ENCODE measurements at places on chromosomes 12 and 14. TPM values are rescaled to one million over a fixed set of nuclear protein-coding genes. Genes with fewer than 3 reads are reported as not detected.

The TOGARAM1 gene
- polyA plus RNA-seq = 7.3 TPM

The CLEC7A gene
- 0.92 TPM for polyA plus RNA-seq

The CISTR gene
- polyA plus RNA-seq = not detected

The BIN2 gene
- polyA plus RNA-seq = 1.1 TPM

The OTOGL gene
- 0.42 TPM for polyA plus RNA-seq

The ASPG gene
- 0.27 TPM for polyA plus RNA-seq

- DNase-seq = no peak
These were observed 105.2 kb upstream of the SYT1 start for GRCh38 chr12:78759367-78759766.

DNA sequence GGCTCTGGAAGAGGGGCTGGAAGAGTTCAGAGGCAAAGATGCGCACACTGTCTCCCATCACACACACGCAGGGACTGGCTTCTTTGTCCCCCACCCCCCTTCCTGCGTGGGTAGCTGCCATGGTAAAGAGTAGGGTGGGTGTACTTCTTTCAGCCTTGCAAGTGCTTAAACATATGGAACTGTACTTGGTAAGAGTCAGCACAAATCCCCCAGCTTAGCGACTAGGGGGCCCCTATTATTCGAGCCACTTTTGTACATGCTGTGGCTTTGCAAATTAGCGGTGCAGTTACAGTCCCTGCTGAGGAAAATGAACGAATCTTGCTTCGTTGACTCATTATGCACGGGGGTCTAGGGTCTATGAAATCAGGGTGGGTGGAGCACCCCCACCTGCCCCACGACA, 123.8 kb downstream of the AACS start:
- no peak for DNase-seq

- DNase-seq = peak; percentile 59
These were observed at the start of gene BMP4 for GRCh38 chr14:53956427-53957201. TSS of gene BMP4 (minus strand) at chr14:53956825. CDS start at chr14:53952222, 4,603 bp downstream.

DNA sequence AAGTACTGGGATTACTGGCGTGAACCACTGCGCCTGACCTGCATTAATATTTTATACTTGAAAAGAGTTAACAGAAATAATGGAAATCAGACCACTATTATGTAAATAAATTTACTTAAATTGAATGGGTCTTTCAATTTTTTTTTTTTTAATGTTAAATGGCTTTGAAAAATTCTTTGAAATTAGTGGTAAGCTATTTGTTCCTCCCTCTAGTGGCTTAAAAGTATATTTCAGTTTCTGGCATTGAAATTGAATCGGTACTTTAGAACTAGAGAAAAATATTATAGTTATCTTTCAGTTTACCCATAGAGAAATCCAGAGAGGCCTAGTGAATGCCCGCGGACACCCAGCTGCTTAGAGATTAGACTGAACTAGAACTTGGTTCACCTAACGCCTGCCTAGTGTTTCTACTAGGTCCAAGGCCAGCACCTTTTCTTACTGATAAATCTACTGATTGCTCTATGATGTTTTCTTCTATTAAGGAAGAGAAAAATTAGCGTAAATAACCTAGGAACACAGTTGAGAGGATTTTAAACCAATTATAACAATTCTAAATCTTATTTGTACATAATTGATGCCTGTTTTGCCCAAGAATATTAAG, 106.5 kb downstream of the EML1 start:
- DNase-seq = no peak

DNA sequence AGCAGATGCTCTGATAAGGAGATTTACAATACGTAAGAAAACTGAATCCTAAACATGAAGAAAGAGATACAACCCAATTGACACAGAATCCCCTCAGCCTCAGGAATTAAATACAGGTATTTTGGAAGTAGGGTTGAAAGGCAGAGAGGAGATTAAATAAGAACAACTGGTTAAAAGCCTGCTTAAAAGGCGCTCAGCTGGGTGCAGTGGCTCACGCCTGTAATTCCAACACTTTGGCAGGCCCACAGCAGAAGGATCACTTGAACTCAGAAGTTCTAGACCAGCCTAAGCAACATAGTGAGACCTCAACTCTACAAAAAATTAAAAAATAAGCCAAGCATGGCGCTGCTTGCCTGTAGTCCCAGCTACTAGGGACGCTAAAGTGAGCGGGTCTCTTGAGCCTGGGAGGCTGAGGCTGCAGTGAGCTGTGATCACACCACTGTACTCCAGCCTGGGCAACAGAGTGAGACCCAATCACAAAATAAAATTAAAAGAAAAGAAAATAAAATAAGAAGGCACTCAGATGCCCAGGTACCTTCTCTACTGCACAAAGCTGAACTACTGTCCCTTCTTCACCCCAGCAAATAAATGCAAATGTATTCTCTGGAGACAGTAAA, 32.9 kb downstream of the MED13L start:
- DNase-seq = no peak

GRCh38 chr12:52338241-52338960, 17.2 kb upstream of the KRT83 start:
- no peak for DNase-seq

GRCh38 chr12:106956048-106956578, 406 bp downstream of the TMEM263 start:
- peak; percentile 85 for DNase-seq

- no peak for DNase-seq
These were observed 420.8 kb downstream of the CCDC91 start for GRCh38 chr12:28611115-28611435.

- DNase-seq = no peak
These were observed 3.8 kb downstream of the RPS29 start for GRCh38 chr14:49582113-49582977.

Data from pancreas (tissue), 10 donors.